NCI-H146 (cell line): ENCODE measurements at places on chromosomes 7 and 10.
A peak's percentile ranks its signal among the peaks of the same experiment; 100 is the strongest.

DNA sequence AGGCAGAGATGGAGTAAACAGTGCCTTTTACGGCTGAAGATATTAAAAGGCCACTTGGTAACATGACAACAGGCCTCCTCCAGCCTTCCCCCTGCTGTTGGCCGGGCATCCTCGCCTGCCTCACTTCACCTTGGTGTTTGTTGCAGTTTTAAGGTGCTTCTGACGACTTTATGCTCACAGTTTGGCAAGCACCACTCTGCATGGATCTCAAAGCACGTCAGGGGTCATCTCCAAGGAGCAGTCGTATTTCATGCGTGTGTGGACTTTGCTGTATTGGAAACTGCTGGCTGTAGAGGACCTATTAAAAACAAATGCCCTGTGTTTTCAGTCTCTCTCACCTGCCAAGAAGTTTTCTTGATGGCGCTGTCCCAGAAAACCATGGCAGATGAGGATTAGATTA, 483.1 kb downstream of the RPS24 start:
- DNase-seq, result no peak

DNA sequence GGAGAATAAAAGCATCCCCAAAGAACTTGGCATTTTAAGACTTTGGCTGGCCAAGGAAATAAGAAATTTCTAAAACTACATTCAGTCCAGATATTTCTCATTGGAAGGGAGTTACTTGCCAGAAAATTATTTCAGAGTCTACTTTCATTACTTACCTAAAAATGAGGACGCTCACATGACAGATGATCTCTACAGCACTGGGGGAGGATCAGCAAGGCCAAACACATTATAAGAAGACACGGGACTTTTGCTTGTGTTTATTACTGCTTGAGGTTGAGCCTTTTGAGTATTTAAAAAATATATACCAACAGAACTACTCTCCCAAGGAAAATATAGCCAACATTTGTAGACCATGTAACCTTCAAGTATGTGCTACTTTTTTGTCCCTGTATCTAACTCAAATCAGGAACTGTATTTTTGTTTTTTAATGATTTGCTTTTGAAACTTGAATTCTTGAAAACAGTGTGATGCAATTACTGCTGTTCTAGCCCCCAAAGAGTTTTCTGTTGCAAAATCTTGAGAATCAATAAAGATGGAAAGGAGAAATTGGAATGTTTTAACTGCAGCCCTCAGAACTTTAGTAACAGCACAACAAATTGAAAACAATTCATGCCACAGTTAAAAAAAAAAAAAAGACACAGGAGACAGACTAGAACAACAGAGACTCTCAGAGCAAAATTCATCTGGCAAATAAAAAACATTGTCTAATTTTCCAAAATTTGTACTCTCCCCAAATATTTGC, 128.1 kb downstream of the ZNF438 start:
- DNase-seq, result no peak

GRCh38 chr10:60387531-60387930, 2.1 kb downstream of the ANK3 start:
- peak; percentile 56 for DNase-seq

DNA sequence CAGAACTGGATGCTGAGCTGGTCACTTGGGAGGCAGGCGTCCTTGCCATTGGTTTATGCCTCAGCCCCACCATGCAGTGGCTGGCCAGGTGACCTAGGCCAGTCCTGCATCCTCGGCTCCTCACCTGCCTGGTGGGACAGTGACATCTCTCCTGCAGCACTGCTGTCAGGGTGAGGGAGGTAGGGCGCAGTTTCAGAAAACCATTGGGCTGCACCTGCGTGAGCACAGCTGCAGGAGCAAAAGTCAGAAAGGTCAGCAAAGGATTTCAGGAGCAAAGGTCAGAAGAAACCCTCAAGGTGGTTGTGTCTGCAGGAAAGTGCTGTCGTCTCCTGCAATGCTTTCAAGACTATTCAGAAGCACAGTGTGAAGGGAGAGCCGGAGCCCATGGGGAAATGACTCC, 48.1 kb downstream of the EGFR start:
- DNase-seq, result no peak

GRCh38 chr10:50242777-50243176, 8.5 kb downstream of the ASAH2 start:
- no peak for DNase-seq

GRCh38 chr10:112279433-112279832, 3.8 kb upstream of the TECTB start:
- DNase-seq, result no peak

DNA sequence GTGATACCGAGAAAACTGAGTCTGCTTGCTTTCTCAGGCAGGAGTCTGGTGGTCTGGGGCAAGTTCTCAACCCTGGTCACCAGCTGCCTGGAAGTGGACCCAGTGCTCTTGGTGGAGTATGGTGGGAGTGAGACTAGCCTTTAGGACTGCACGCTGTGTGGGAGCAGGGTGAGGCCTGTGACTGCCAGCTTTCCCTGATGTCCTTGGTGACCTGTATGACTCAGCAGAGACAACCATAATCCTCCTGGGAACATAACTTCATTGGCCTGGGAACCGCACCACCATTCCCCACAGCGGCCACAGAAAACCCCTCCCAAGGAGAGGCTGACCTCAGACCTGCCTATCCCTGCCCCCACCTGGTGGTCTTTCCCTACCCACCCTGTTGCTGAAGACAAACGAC, 139.5 kb upstream of the CHRM2 start:
- DNase-seq, result no peak

GRCh38 chr7:27277628-27278027, 35.0 kb downstream of the EVX1 start:
- DNase-seq, result no peak

DNA sequence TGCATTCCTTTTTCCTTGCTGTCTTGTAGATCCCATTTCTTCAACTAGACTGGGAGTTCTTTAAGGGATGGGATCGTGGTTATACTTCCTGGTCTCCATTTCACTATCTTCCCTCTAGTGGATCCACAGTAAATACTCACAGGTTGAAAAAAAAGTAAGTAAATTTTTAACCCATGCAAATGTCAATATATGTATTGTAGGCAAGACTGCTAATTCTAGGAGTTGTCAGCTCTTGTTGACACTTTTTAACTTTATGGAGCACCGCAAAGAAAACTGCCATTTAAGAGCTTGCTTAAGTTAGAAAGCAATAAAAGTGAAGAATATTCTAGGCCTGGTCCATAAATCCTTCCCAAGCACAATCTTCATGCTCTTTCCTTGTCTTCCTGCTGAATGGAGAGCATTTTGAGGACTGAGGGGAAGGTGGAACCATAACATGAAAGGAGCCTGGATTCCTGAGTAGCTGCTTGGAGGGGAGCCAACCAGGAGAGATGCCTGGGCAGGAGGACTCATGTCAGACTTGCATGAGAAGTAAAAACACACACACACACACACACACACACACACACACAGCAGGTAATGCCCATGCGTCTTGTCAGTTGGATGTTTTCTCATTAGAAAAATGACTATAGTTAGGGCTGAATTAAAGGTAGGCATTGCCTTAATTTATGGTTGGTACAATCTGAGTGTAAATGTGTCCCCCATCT, 32.2 kb downstream of the VWA2 start:
- DNase-seq, result no peak

GRCh38 chr10:22852712-22853353, 75.0 kb upstream of the ARMC3 start:
- no peak for DNase-seq

GRCh38 chr10:14358886-14359573, 28.3 kb upstream of the FRMD4A start:
- DNase-seq, result peak; percentile 98

DNA sequence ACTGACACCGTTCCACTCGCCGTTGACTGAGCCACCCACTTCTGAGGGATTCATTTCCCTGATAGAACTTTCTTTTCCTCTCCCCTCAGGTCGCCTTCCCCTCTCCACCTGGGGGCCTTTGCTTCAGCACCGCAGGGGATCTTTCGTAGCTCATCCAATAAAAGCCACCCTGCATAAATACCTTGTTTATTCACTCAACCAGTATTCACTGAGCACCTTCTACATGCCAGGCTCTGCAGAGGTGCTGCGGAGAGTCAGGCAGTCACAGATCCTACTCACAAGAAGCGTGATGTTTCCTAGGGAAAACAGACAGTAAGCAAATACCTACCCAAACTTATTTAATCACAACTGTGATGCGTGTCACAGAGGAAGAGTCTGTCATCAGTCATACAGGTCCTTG, 127.7 kb downstream of the TEX36 start:
- DNase-seq, result no peak
